ENCODE measurements at places on chromosomes 3 and 15. TPM values are rescaled to one million over a fixed set of nuclear protein-coding genes. Genes with fewer than 3 reads are reported as not detected.

Gene SSUH2
- 0.83 TPM for total RNA-seq

Gene RARRES1
- total RNA-seq, result 3.4 TPM

DNA sequence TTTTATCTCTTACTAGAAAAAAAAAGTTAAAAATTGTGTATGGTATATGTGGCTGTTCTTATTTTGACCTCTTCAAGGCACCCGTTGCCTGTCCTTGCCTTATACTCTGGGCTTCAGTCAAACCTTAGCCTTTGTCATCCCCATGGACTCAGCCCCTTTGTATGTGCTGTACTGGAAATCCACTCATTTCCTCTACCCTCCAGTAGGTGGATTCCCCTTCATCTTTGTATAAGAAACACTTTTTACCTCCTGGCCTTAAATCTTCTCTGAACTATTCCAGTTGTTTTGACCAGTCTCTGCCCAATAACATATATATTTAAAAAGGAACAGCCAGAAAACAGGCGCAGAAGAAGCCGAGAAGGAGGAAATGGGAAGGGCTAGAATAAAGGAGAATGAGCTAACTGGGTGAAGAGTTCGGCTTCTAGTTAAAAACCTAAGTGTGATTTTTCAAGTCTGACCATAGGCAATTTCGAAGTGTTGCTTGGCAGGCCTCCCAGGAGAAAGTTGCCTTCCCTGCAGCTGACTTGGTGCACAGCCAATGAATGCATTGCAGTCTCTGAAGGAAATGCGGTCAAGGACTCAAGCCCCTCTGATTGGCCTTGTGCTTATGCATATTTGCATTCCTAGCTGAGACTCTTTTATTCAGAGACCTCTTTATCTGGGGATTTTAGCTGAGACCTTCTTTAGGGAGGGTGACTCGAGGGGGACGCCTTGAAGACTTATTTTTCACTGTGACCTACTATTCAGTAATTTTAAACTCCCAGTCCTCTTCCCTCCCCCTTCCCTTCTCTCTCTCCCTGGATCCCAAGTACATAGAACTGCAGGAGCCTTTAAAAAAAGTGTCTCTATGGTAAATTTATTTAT, 277.4 kb downstream of the ROBO1 start:
- H3K4me3 ChIP-seq, result no peak overlapping the region
- no peaks in the 10 kb centered on the region for H3K36me3 ChIP-seq
- peak; percentile 38 for DNase-seq
- no peaks in the 10 kb centered on the region for H3K27me3 ChIP-seq
- H3K4me1 ChIP-seq, result no peaks in the 10 kb centered on the region

Gene CNTN3
- 4.3 TPM for total RNA-seq

DNA sequence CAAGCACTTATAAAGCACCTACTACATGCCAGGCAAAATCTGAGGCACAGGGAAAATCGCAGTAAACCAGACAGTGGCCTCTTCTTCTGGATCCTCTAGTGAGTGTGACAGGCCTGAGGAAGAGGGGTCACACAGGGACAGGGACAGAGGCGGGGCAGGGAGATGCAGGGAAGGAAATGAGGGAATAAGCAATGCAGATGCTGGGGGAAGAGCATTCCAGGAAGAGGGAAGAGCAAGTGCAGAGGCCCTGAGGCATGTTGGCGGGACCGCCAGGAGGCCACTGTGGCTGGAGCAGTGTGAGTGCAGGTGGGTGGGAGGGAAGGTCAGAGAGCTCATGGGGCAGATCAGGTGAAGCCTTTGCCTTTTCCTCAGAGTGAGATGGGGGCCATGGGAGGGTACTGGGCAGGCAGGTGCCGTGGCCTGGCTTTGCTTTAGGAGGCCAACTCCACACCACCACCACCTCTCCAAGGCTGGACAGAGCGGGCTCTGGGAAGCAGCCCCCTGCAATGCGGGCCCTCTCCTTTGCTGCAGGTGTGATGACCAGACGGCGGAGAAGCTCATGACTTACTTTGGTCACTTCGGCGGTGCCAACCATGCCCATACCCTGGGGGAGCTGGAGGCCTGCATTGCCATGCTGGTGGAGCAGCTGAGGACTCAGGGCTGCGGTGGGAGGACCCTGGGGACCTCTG, 26.8 kb upstream of the GP9 start:
- no peaks in the 10 kb centered on the region for H3K27me3 ChIP-seq
- H3K27ac ChIP-seq, result no peak overlapping the region
- H3K4me3 ChIP-seq, result no peak overlapping the region
- H3K4me1 ChIP-seq, result no peaks in the 10 kb centered on the region
- no peak for DNase-seq

Gene TNFAIP8L3
- total RNA-seq, result 14.1 TPM

DNA sequence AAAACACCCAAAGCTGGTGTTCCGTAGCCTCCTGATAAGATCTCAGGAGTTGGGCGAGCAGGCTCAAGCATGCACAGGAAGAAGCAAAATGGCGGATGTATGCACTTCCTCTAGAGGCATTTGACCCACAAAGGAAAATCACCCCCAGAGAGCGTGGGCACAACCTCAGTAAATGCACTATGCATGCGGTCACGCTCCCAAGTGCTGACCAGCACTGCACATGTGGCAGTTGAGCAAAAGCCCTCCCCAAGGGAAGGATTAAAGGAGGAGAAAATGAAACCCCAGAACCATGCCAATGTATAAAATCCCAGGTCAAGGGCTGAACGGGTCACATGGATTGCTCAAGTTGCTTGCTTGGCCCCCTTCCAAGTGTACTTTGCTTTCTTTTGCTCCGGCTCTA, 289.4 kb upstream of the IGF1R start:
- no peak overlapping the region for H3K4me3 ChIP-seq
- no peaks in the 10 kb centered on the region for H3K36me3 ChIP-seq
- no peak overlapping the region for H3K27ac ChIP-seq
- DNase-seq, result no peak
- no peaks in the 10 kb centered on the region for H3K27me3 ChIP-seq
